Cardiac septum (tissue), 1 donor: ENCODE measurements at places on chromosomes 7 and 10. TPM values are rescaled to one million over a fixed set of nuclear protein-coding genes. Genes with fewer than 3 reads are reported as not detected.

GRCh38 chr7:142185801-142186200 lies 72.1 kb downstream of the PRSS58 start:
- no peak for DNase-seq

LRRC17 gene
- total RNA-seq, result 1.8 TPM

FRMPD2 gene
- not detected for total RNA-seq

- DNase-seq, result no peak
These were observed 13.6 kb downstream of the MICU1 start for GRCh38 chr10:72612203-72612826.

OR2A14 gene
- not detected for total RNA-seq
